Fibroblast of skin of scalp (primary cell): ENCODE measurements at places on chromosomes 12 and 14.

DNA sequence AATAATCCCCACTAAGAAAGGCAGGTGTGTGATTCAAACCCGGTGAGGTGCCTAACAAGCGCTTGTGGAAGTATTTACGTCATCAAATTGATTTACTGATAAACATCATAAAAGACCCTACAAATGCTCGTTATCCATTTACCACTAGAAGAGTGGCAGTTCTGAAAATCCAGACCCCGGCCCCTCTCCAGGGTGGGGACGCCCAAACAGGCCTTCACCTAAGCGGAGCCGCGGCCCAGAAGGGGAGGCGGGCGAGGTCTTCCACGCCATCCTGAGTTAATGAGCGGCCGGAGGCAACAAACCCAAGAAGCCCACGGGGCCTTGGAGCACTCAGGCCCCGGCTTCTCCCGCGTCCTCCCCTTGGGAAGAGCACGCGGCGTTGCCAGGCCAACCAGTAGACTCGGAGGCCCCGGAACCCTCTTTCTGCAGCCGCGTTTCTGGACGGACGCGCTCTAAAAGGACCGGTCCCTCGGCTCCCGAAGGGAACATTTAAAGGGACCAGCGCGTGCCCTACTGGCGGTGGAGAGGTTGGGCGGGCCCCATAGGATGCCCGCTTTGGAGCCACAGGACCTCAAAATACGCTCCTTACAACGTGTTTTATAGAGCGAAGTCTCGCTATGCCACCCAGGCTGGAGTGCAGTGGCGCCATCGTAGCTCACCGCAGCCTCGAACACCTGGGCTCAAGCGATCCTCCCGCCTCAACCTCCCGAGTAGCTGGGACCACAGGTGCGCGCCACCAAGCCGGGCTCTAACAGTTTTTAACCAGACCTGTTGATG, 3.5 kb downstream of the PTPN21 start:
- peak; percentile 87 for DNase-seq

- no peak for DNase-seq
Measured at GRCh38 chr12:24133384-24133783, 183.9 kb upstream of the SOX5 start.

- no peak for DNase-seq
Measured at GRCh38 chr14:47678993-47679392, 3.6 kb upstream of the MDGA2 start.

GRCh38 chr14:60278350-60278749, 29.3 kb downstream of the PPM1A start:
- no peak for DNase-seq

DNA sequence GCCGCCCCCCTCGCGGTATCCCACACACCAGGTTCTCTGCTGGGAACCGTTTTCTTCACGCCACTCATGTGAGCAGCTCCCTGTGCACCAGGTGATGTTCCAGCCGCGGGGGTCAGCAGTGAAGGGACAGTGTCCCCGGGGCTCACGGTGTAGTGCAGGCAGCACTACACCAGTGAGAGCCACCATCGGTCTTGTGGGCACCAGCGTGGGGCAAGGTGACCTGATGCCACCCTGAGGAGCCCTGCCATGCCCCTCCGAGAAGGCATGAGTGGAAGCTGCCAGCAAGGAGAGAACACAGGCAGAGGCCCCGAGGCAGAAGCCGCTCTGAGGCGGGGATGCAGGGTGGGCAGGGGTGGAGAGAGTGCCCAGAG, 11.5 kb upstream of the FBRSL1 start:
- no peak for DNase-seq

GRCh38 chr12:24574538-24574937, 374.4 kb downstream of the BCAT1 start:
- DNase-seq: no peak

DNA sequence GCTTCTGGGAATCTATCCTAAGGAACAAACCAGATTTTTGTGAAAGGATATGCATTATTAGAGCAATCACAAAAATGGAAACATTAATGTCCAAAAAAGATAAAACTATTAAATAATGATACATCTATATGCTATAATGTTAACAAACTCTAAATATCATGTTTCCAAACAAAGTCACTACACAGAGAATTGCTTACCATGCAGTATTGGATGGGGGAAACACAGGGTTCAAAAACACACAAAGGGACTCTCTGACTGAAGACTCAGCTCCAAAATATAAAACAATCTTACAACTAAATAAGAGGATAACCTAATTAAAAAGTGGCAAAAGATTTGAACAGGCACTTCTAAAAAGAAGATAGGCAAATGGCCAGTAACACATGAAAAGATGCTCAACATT, 304.2 kb downstream of the DPF3 start:
- DNase-seq: no peak

GRCh38 chr12:118376089-118377020, at the start of gene SUDS3:
Gene SUDS3 (plus strand): TSS chr12:118376555. CDS start chr12:118376692, 137 bp downstream.
- peak; percentile 75 for DNase-seq

- DNase-seq: no peak
Measured at GRCh38 chr12:96057986-96058553, 22.7 kb upstream of the LTA4H start.

DNA sequence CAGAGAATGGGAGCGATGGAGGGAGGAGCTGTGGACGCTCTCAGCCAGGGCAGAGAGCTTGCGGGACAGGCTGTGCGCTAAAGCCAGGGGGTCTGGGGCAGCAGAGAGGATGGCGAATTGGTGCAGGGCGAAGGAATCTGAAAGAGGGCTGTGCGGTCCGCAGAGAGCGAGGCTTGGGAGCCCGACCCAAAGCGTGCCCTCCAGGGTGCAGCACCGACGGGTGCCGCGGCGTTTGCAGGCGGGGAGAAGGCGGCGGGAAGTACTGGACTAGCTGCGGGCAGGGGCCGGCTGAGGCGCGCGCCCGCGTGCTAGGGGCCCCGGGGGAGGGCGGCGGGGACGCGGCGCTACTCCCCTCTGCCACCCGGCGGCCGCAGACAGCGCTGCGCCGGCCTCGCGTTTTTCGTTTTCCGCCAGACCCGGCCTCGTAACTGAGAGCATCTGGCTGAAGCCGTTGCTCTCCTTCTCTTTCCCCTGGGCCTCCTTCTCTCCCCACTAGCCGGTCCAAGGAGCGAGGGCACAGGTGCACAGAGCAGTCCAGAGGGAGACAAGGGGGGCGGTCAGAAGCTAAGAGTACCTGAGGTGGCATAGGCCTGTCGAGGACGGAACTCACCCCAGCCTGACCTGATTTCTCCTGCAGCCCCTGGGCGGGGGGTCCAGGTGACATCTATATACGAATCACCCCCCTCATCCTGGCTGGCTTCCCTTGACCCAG, 24.9 kb downstream of the SLC6A12 start:
- peak; percentile 59 for DNase-seq

GRCh38 chr12:113463746-113464451, 7.8 kb downstream of the LHX5 start:
- no peak for DNase-seq

- no peak for DNase-seq
Measured at GRCh38 chr14:33349871-33350270, 411.2 kb downstream of the NPAS3 start.

- DNase-seq: peak; percentile 71
Measured at GRCh38 chr14:76900682-76901081, 74.5 kb downstream of the LRRC74A start.

DNA sequence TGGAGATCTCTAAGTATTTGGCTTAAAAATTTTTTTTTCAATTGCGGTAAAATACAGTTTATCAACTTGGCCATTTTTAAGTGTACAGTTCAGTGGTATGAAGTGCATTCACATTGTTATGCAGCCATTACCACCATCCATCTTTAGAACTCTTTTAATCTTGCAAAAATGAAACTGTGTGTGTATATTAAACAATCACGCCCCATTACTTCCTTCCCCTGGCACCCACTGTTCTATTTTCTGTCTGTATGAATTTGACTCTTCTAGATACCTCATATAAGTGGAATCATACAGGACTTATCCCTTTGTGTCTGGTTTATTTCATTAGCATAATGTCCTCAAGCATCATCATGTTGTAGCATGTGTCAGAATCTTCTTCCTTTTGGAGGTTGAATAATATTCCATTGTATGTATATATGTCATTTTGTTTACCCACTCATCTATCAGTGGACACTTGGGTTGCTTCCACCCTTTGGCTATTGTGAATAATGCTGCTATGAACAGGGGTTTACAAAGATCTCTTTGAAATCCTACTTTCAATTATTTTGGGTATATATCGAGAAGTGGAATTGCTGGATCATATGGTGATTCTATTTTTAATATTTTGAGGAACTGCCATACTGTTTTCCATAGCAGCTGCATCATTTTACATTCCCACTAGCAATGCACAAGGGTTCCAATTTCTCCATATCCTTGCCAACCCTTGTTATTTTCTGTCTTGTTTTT, 62.9 kb downstream of the SAMD4A start:
- DNase-seq: no peak

DNA sequence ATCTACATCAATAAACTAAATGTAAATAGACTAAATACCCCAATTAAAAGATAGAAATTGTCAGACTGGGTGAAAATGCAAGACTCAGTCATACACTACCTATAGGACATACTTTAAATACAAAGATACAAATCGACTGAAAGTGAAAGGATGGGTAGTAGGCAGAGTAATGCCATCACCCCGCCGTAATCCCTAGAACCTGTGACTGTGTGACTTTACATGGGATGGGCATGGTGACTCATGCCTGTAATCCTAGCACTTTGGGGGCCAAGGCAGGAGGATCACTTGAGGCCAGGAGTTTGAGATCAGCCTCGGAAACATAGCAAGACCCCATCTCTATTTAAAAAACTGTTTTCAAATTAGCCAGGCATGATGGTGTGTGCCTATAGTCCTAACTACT, 2.6 kb upstream of the EVL start:
- no peak for DNase-seq

DNA sequence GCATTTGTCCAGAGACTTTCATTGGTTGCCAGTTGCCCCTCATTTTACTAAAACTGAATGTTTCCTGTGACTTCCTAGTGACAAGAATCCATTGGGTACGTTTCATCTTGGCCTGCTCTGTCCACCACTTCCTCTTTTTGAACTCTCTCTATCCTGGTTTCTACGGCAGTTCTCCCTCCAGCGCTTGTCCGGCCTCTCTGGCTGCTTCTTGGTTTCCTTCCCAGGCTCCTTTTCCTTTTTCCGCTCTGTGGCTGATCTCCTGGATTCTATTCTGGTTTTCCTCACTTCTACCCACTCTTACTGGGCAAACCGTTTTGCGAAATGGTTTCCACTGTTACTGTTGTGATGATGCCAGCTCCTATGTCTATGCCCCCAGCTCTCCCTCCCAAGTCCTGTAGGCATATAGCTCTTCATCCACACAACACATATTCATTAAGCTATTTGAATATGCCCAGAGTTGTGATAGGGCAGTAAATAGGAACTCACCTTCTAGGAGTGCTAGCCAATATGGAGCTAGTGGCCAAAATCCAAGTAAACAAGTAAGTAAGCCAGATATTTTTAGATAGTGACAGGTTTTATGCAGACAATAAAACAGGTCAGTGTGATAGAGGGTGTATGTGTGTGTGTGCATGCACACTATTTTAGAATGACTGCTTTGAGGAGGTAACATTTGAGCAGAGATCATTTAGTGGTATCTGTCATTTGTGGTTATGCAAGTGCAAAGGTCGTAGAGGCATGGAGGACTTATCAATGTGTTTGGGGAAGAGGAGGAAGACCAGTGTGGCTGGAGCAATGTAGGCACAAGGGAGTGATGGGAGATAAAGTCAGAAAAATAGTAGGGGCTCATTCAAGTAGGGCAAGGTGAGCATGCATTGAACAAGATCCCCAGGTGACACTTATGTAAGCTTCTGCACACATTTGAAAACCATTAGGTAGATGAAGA, 27.9 kb upstream of the CTDSP2 start:
- DNase-seq: no peak

DNA sequence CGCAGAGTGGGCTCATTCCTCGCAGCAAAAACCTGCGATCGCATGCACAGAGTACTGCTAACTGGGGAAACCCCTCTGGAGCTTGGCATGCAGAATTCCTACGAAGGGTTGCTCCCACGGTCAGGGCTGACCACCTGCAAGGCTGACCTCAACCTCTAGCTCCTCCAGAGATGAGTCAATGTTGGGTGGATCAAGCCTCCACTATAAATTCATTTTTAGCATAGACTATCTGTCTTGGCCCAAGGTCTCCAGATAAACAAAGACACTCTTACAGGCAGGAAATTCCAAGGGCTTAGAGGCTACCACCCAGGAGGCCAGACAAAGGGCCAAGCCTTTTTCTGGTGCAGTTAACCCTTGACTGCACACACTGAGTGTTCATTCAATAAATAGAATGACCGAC, 296.5 kb downstream of the TMEM132D start:
- DNase-seq: peak; percentile 95

- no peak for DNase-seq
Measured at GRCh38 chr12:123151457-123152454, 866 bp upstream of the PITPNM2 start.

GRCh38 chr12:24854908-24855307, 94.0 kb downstream of the BCAT1 start:
- DNase-seq: no peak

DNA sequence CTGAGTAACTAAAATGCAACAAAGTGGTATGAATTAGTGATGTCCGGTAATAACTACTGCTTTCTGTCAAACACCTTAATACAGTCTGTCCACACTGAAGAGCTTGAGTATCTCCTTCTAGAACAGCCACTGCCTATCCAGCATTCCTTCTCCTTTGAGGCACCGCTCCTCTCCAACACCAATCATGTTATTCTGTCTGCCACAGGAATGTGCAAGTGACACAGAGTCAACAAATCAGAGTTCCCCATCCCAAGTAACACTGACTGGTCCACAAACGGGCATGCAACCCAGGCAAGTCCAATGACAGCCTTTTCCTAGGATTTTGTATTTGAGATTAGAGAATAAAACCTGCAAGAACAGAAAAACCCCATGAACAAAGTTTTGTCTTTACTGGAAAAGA, 3.8 kb downstream of the GXYLT1 start:
- peak; percentile 75 for DNase-seq

DNA sequence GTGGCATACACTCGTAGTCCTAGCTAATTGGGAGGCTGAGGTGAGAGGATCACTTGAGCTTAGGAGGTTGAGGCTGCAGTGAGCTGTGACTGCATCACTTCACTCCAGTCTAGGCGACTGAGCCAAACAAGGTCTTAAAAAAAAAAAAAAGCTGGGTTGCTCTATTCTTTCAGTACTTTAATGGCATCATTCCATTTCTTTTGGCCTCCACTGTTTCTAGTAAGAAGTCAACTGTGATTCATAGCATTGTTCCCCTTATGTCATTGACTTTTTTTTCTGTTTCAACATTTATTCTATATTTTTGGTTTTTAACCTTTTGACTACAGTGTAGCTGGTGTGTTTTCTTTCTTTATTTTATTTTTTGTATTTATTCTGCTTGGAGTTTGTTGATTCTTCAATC, 16.7 kb upstream of the PRKCH start:
- no peak for DNase-seq
